ENCODE measurements at places on chromosomes 5 and 9. TPM values are rescaled to one million over a fixed set of nuclear protein-coding genes. Genes with fewer than 3 reads are reported as not detected.

The FOXD4L4 gene
- not detected for total RNA-seq

The TXNDC15 gene
- total RNA-seq = 31.8 TPM

The COL5A1 gene
- 10.9 TPM for total RNA-seq

The CDH10 gene
- 0.07 TPM for total RNA-seq

The GPR21 gene
- 0.35 TPM for total RNA-seq

The DELE1 gene
- total RNA-seq = 69.2 TPM

The RANBP3L gene
- total RNA-seq = not detected

The GNAQ gene
- total RNA-seq = 105 TPM

The KCNN2 gene
- 0.84 TPM for total RNA-seq

The ADGRV1 gene
- total RNA-seq = 5.1 TPM

The PCDHA10 gene
- total RNA-seq = 0.07 TPM

The PCDHGC4 gene
- total RNA-seq = 0.64 TPM

The PCDHA3 gene
- total RNA-seq = not detected

The PCDHAC1 gene
- total RNA-seq = 0.11 TPM

The CD74 gene
- total RNA-seq = 485 TPM

The C5orf58 gene
- total RNA-seq = not detected

The ATP10B gene
- 162 TPM for total RNA-seq

The SLC23A1 gene
- total RNA-seq = 7.0 TPM

The PDGFRB gene
- 18.1 TPM for total RNA-seq

The POLR1E gene
- total RNA-seq = 19.3 TPM

The SLC6A3 gene
- not detected for total RNA-seq

The BHMT2 gene
- total RNA-seq = 0.40 TPM

The CDKN2B gene
- total RNA-seq = 76.6 TPM

The FGD3 gene
- total RNA-seq = 1.8 TPM

The COL15A1 gene
- 16.0 TPM for total RNA-seq

The ARID3C gene
- not detected for total RNA-seq

The GPR150 gene
- 0.52 TPM for total RNA-seq

The GPSM1 gene
- total RNA-seq = 2.3 TPM

The FSTL4 gene
- 0.89 TPM for total RNA-seq

The PCDHB2 gene
- 1.6 TPM for total RNA-seq

The OTULIN gene
- 28.8 TPM for total RNA-seq

The CDH18 gene
- total RNA-seq = not detected

The CCL27 gene
- total RNA-seq = not detected

The DAB2 gene
- 43.7 TPM for total RNA-seq

The BNC2 gene
- total RNA-seq = 2.1 TPM

The NDST1 gene
- total RNA-seq = 51.3 TPM

The FBP1 gene
- total RNA-seq = 43.8 TPM

The IL5 gene
- not detected for total RNA-seq

The FOXI1 gene
- 0.16 TPM for total RNA-seq

The BARHL1 gene
- not detected for total RNA-seq

The SH3PXD2B gene
- 13.2 TPM for total RNA-seq

The C5orf34 gene
- 1.9 TPM for total RNA-seq

The MARCOL gene
- total RNA-seq = not detected

The ZNG1A gene
- total RNA-seq = 22.6 TPM

The PGM5 gene
- 48.6 TPM for total RNA-seq

The HAUS6 gene
- total RNA-seq = 9.2 TPM

The FOXD1 gene
- total RNA-seq = 0.17 TPM

The IRX1 gene
- total RNA-seq = not detected

The TAS2R1 gene
- not detected for total RNA-seq

The PCDHGB3 gene
- total RNA-seq = 1.1 TPM

The PCDHGA1 gene
- 0.37 TPM for total RNA-seq

The CCDC107 gene
- 38.3 TPM for total RNA-seq
